ENCODE measurements at places on chromosomes 11 and 22.

GRCh38 chr11:76861490-76861953 is 804 bp downstream of the ACER3 start:
- DNase-seq = no peak

GRCh38 chr22:24156913-24157821 is 24.1 kb upstream of the SUSD2 start:
- peak; percentile 88 for DNase-seq

GRCh38 chr22:20965104-20965887 is 1.8 kb upstream of the AIFM3 start:
- no peak for DNase-seq

- no peak for DNase-seq
These were observed 918 bp downstream of the CHORDC1 start for GRCh38 chr11:90221803-90222458.

DNA sequence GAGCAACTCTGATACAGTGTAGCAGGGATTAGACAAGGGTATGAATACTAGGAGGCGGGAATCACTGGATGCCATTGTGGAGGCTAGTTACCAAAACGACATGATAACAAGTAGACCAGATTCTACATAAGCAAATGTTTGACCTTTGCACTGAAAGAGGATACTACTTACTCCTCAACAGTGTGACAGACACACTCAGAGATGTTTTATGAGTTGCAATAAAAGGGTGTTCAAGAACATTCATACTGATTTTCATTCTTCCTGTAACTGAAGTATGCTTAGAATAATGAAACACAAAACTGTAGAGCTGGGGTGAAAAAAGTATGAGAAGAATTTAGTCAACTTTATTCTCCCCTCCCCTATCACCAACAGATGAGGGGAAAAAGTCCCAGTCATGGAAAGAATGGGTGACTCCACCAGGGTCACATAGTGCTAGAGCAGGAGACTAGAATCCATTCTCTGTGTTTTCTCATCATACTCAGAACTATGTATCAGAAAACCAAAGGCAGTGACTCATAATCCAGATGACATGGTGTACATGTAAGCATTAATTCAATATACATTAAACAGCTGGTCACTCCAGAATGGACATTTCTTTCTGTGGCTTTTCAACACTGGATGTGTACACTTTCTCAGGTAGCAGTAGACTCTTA is 32.8 kb downstream of the ARHGAP20 start:
- no peak for DNase-seq

- DNase-seq = no peak
These were observed 365.7 kb upstream of the CADM1 start for GRCh38 chr11:115869780-115870431.

DNA sequence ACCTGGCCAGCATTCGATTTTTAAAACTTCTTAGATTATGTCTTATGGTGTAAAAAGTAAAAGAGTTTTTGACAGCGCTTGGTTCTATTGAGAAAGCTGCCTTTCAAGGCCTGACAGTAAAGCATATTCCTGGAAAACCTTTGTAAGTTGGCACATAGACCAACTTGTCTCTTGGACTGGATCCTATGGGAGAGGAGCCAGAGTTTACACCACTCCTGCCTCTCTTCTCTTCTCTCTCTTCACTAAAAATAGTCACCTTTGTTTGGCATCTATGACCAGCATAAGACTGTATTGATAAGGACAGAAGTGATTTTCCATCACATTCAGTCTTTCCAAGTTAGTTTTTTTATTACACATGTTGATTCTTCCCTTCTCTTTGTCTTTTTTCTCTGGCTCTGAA is 33.7 kb downstream of the CSRP3 start:
- DNase-seq = no peak

DNA sequence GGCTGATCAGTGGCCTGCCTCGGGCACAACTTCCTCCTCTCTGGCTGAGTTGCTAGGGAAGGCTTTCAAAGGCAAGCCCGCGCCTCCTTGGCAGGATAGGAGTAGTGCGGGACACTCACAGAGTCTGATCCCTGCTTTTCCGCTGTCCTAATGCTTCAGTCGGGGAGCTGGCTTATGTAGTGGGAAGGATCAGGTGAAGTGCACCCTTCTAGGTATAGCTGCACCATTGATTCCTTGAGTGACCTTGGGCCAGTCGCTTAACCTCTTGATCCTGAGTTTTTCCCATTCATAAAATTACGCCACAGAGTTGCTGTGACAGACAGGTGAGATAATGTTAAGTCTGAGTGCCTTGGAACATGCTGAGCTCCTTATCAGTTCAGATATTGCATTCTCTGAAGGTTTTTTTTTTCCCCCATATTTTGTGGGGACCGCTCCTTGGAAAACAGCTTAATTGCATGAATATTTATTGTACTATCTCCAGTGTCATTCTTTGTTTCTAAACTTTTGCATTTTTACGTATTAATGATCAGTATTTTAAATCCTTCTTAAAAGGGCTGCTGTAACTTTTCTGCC is 961 bp downstream of the IPO7 start:
- DNase-seq = no peak

All from central memory CD4-positive, alpha-beta T cell (primary cell).